ENCODE measurements at places on chromosomes 12 and 14. TPM values are rescaled to one million over a fixed set of nuclear protein-coding genes. Genes with fewer than 3 reads are reported as not detected.

GRCh38 chr12:5269846-5270245 is 162.1 kb upstream of the NTF3 start:
- no peak overlapping the region for H3K4me3 ChIP-seq
- H3K4me1 ChIP-seq = no peaks in the 10 kb centered on the region
- H3K36me3 ChIP-seq = no peaks in the 10 kb centered on the region
- no peak overlapping the region for H3K27ac ChIP-seq

- no peaks in the 10 kb centered on the region for H3K4me1 ChIP-seq
- DNase-seq = no peak
- no peak overlapping the region for H3K27ac ChIP-seq
- no peaks in the 10 kb centered on the region for H3K27me3 ChIP-seq
- H3K4me3 ChIP-seq = no peak overlapping the region
Measured at GRCh38 chr12:22653075-22653474, 28.1 kb downstream of the ETNK1 start.

The SLC38A6 gene
- 21.3 TPM for total RNA-seq

DNA sequence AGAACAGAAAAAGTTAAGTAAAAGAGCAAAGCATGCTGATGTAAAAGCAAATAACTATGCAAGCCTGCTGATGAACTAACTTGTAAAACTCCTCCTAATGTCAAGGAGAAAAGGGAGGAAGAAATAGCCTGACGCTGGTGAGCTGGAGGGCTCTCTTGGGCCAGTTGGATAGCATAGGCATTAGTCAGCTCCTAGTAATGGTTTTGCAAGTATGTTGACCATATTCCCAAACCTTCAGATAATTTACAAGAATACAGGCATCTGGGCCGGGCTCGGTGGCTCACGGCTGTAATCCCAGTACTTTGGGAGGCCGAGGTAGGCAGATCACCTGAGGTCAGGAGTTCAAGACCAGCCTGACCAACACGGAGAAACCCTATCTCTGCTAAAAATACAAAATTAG is 871.4 kb downstream of the C12orf50 start:
- no peak overlapping the region for H3K4me3 ChIP-seq
- H3K27ac ChIP-seq = no peak overlapping the region
- H3K36me3 ChIP-seq = no peaks in the 10 kb centered on the region
- no peaks in the 10 kb centered on the region for H3K27me3 ChIP-seq
- no peak for DNase-seq

GRCh38 chr14:21070610-21071224 is 613 bp downstream of the ARHGEF40 start:
- no peaks in the 10 kb centered on the region for H3K36me3 ChIP-seq
- peak; percentile 33 for DNase-seq
- H3K27me3 ChIP-seq = peaks cover 52% of the 10 kb centered on the region
- peak overlapping the region; percentile 25 for H3K27ac ChIP-seq
- H3K4me3 ChIP-seq = peak overlapping the region; percentile 42

The SOAT2 gene
- total RNA-seq = 0.42 TPM

GRCh38 chr12:117580718-117581062 is 219.3 kb upstream of the NOS1 start:
- no peak overlapping the region for H3K27ac ChIP-seq
- H3K4me1 ChIP-seq = no peaks in the 10 kb centered on the region
- no peaks in the 10 kb centered on the region for H3K36me3 ChIP-seq
- DNase-seq = no peak

The NEDD1 gene
- 24.6 TPM for total RNA-seq

The RNF212B gene
- not detected for total RNA-seq

- no peaks in the 10 kb centered on the region for H3K4me1 ChIP-seq
- no peak for DNase-seq
- H3K4me3 ChIP-seq = no peak overlapping the region
- H3K27ac ChIP-seq = no peak overlapping the region
- H3K36me3 ChIP-seq = no peaks in the 10 kb centered on the region
Measured at GRCh38 chr12:87901457-87901856, 127.7 kb downstream of the C12orf50 start.

- H3K27me3 ChIP-seq = no peaks in the 10 kb centered on the region
- H3K36me3 ChIP-seq = no peaks in the 10 kb centered on the region
- DNase-seq = no peak
- H3K4me1 ChIP-seq = no peaks in the 10 kb centered on the region
Measured at GRCh38 chr14:43141636-43142191, 1365.4 kb downstream of the FSCB start.
